Right lung (tissue), 10 donors: ENCODE measurements at places on chromosomes 4 and X. TPM values are rescaled to one million over a fixed set of nuclear protein-coding genes. Genes with fewer than 3 reads are reported as not detected.

The PDCL2 gene
- not detected for polyA plus RNA-seq

The TMPRSS11E gene
- 0.34 TPM for polyA plus RNA-seq

DNA sequence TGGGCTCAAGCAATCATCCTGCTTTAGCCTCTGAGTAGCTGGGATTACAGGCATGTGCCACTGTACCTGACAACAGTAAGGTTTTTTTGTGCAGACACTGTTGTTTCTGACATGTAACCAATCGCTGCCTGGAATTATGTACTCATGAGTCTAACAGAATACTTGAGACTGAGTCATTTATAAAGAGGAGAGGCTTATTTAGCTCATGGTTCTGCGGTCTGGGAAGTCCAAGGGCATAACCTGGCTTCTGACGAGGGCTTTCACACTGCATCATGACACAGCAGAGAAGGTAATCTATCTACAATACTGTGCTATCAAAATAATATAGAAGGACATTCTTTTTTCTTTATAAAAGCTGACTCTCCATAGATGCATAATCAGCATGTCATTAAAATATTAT lies 115.5 kb upstream of the STOX2 start:
- no peak for DNase-seq

GRCh38 chr4:52312722-52313121 lies 261.6 kb downstream of the SPATA18 start:
- no peak for DNase-seq

GRCh38 chr4:124803641-124804040 lies 91.1 kb upstream of the ANKRD50 start:
- DNase-seq, result no peak

GRCh38 chrX:111567542-111568255 lies 56.3 kb downstream of the SERTM2 start:
- no peak for DNase-seq

GRCh38 chrX:118189628-118190027 lies 73.0 kb upstream of the KLHL13 start:
- DNase-seq, result no peak

DNA sequence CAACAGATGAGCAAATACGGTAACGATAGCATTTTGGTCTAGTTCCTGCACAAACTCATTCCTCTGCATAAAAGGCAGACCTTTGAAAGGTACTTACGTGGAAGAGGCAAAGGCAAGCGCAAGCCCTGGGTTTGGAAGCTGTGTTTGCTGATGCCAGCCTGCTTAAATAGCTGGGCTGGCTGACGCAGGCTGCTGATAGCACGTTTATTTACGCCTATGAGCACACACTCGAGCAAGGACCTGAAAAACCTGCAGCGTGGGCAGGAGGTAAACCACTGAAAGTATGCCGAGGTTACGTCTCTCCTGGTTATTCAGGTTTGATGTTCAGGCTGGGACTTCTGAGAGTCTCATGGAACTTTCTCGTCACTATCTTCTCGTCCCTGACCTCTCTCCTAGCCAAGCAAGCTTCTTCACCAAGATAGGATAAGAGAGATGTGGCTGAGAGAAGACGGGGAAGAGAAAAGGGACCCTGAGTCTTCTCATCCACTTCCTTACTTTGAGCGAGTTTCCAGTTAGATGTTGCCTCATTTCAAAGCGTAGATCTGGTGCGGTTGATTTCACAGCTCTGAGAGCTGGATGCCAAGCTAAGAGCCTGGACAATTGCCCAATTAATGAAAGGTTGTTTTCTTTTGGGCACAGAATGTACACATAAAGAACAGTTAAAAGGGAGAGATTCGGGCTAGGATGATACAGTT lies at the start of gene HOPX:
HOPX (minus strand) TSS at position 139 of the 695 bp plus-strand sequence. CDS start 23,480 bp downstream, outside the sequence.
- peak; percentile 67 for DNase-seq

DNA sequence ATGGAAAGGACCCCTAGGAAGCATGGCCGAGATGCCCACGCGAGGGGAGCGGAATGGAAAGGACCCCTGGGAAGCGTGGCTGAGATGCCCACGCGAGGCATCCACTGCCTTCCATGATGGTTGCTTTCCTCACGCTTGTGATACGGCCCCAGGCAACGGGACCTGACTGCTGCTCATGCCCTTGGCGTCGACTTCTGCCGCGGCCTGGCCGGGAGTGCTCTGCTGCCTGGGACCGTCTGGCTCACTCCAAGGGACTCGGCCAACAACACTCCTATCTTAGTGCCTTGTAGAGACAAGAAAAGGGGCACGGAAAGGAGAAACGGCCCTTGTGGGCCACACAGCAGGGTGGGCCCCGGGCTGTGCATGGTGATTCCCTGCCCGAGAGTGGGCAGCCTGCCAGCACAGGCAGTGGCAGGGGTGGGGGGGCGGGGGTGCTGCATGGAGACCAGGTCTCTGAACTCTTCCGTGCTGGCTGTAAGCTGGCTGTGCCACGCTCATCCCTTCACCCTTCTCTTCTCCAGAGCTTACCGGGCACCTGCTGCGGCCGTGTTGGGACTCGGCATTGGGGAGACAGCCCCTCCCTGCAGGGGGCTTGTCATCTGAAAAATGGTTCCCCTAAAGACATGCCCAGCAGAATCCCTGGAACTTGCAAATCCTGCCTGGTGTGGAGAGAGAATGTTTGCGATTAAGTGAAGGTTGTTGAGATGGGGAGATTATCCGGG lies 38.6 kb upstream of the HMX1 start:
- DNase-seq, result no peak

GRCh38 chrX:111387470-111388070 lies 24.4 kb downstream of the DCX start:
- no peak for DNase-seq

The SULT1B1 gene
- 1.5 TPM for polyA plus RNA-seq

DNA sequence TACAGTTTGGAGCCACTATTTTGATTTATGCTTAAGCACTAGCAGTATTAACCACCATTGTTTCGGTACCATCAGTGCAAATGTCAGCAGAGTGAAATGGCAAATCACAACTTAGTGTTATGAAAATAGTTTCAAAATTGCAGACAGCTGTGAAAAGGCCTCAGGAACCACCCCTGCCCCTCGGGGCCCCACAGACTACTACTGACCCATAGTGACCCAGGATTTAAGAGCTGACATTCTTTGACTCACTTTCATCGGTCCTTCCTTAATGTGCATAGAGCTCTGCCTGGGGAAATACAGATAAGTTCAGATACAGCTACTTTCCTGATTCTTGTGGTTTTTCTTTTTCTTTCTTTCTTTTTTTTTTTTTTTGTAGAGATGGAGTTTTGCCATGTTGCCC lies 3.3 kb upstream of the BBS7 start:
- DNase-seq, result no peak

- no peak for DNase-seq
Observed at GRCh38 chr4:125434136-125434535, 119.4 kb downstream of the FAT4 start.

- no peak for DNase-seq
Observed at GRCh38 chrX:10656214-10656613, 35.8 kb upstream of the MID1 start.

The TSC22D3 gene
- polyA plus RNA-seq, result 130 TPM

DNA sequence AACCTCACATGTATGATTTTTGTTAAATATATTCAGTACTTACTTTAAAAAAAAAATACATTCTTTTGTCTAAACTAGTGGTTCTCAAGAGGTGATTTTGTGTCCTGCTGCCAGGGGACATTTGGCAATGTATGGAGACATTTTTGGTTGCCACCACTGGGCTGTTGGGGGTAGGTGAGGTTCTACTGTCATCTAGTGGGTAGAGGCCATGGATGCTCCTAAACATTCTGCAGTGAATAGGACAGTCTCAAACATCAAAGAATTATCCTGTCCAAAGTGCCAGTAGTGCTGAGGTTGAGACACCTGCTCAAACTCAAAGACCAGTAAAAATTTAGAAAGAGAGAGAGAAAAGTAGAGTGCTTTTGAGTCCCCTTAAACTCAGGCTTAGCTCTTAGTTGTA lies 32.9 kb upstream of the PGM2 start:
- DNase-seq, result no peak

DNA sequence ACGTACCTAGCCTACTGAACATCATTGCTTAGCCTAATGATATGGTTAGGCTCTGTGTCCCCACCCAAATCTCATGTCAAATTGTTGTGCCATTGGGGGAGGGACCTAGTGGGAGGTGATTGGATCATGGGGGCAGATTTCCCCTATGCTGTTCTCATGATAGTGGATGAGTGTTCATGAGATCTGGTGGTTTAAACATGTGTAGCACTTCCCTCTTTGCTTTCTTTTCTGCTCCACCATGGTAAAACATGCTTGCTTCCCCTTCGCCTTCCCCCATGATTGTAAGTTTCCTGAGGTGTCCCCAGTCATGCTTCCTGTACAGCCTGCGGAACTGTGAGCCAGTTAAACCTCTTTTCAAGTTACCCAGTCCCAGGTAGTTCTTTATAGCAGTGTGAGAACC lies 102.6 kb downstream of the RAPGEF2 start:
- DNase-seq, result no peak

The CT55 gene
- not detected for polyA plus RNA-seq

The TCEAL6 gene
- not detected for polyA plus RNA-seq

GRCh38 chr4:128354205-128354821 lies 66.7 kb upstream of the PGRMC2 start:
- no peak for DNase-seq

DNA sequence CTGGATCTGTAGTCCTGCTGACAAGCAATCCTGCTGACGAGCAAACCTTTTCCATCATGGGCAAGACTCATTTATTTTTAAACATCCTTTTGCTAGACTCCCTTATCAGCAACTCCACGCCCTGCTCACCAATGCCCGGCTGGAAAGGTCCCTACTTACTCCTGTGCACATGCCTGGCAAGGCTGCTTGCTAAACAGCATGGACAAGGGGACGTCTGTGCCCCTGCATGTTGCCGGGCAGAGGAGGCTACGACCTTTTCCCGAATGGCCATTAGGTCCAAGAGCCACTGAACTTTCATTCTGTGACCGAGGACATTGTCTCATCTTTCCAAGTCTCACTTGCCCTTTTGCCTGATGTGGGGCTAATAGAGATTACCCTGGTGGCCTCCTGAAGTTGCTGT lies 98.6 kb downstream of the MGST2 start:
- no peak for DNase-seq

DNA sequence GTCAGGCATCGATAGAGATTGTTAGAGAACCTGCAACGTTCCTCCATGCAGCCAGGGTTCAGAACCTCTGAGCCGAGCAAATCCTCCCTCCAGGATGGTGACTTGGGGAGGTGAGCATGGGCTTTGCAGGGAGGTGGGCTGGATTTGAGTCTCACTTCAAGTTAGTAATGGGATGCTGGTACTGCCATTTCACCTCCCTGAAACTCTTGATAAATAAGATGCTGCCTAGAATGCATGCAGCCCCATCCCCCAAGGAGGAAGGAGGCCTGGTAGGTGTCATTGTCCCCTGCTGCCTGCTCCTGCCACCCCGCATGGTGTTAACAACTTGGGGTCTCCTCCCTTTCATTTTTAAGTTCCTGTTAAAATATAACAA lies 35.7 kb upstream of the SLC2A9 start:
- no peak for DNase-seq

GRCh38 chr4:20422398-20422797 lies 170.7 kb downstream of the SLIT2 start:
- DNase-seq, result no peak

GRCh38 chrX:55451626-55451989 lies 319 bp upstream of the MAGEH1 start:
- DNase-seq, result no peak

GRCh38 chr4:78079726-78080430 lies 22.8 kb downstream of the FRAS1 start:
- DNase-seq, result no peak

The MAGEB10 gene
- 0.05 TPM for polyA plus RNA-seq

The GASK1B gene
- 27.9 TPM for polyA plus RNA-seq

The SSX4 gene
- not detected for polyA plus RNA-seq

GRCh38 chr4:7557456-7557855 lies 122.7 kb upstream of the PSAPL1 start:
- no peak for DNase-seq

DNA sequence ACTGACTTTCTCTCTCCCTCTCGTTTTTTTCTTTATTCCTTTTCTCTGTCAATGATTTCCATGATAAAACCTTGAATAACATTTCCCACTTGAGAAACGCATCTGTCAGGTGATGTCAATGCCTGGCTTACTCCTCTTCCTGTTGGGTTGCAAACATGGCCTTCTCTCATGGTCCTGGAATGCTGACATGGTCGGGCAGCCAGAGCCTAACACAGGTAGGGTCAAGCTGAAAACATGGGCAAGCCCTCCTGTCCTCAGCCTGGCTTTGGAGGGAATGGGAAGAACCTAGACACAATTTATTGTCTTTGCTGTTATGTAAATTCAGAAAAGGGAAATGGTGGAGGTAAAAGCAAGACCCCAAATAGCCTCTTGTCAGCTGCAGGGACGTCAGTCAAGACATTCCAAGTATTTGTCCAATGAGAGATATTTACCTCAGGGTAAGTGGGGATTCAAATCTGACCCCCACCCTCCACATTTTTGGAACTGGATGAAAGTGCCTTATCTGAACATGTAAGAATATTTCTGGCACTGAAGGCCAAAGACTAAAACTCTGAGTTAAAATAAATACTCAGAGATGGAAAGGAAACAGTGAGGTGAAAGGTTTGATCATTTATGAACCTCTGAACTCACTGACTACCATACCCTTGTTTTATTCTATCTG lies 473.8 kb downstream of the SPRY1 start:
- no peak for DNase-seq

The SLC49A3 gene
- polyA plus RNA-seq, result 10.7 TPM

- no peak for DNase-seq
Observed at GRCh38 chrX:77820091-77820727, 34.2 kb upstream of the ATRX start.

GRCh38 chr4:86493460-86493859 lies 100.7 kb upstream of the PTPN13 start:
- DNase-seq, result no peak
